Stimulated activated CD4-positive, alpha-beta T cell treated with anti-CD3 and anti-CD28 coated beads, Interleukin-2, amount 100 ng/mL, for 24 hours (primary cell): ENCODE measurements at places on chromosomes 4 and X.

GRCh38 chr4:68271851-68272357 lies 26.4 kb upstream of the TMPRSS11B start:
- no peak for DNase-seq

DNA sequence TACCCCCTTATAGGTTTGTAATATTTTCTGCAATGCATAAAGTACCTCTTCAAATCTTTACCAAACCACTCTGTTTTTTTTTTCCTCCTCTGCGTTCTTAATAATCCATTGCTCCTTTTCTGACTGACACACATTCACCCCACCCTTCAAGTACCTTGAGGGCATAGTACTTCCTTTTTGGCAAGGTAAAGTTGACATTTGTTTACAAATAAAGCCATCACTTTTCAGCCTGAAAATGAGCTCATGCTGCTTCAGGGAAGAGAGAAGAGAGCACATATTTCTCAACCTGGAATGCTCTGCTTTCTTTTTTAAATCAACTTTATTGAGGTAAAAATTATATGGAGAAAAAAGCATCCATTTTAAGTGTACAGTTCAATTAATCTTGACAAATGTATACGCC lies 113.9 kb downstream of the AGTR2 start:
- no peak for DNase-seq

DNA sequence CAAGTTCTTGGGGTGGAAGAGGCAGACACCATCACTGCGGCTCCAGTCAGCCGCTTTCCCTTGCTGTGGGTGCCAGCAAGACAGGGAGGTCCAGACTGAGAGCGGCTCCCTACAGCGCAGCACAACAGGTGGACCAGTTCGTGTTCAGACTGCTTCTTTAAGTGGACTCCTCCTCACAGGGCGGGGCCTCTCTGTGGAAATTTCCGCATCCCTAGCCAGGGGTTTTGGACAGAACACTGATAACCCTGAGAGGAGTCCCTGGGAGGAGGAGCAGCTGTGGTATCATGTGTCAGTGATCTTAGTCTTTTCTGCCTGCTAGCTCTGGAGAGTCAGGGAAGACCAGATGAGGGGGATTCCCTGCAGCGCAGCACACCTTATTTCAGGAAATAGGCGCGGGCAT lies 48.5 kb downstream of the MAGEC2 start:
- DNase-seq: no peak

- DNase-seq: no peak
Observed at GRCh38 chr4:94931626-94932025, 173.9 kb downstream of the BMPR1B start.

- no peak for DNase-seq
Observed at GRCh38 chr4:156662921-156663320, 308.7 kb downstream of the PDGFC start.

- no peak for DNase-seq
Observed at GRCh38 chr4:133129237-133129636, 19.9 kb upstream of the PCDH10 start.

GRCh38 chr4:94576210-94576609 lies 124.5 kb downstream of the PDLIM5 start:
- no peak for DNase-seq

DNA sequence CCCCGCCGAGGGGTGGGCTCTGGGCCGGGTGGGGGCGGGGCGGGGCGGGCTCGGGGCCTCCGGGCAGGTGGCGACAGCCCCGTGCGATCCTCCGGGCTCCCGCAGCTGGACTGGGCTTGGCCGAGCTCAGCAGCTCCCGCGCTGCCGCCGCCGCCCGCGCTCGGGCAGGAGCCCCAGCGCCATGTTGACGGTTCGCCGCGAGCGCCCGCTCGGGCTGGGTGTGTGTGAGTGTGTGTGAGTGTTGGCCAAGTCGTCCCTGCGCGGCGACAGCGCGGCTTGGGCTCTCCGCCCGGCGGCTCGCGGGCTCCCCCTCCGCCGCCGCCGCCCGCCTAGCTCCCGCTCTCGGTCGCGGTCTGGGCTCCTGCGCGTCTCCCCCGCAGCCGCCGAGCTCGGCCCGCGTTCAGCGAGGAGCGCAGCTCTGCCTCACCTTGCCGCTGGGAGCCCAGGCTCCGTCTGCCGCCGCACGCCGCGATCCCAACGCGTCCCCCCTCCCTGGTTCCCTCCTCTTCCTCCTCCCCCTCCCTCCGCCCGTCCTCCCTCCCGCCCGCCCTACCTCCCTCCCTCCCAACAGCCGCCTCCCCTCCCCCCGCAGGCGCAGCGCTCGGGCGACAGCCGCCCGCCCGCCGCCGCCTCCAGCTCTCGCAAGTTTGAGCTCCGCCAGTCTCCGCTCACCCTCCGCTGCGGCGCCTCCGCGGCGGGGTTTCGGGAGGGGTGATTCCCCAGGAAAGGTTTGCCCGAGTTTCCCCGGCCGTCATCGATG lies at the start of gene BCOR:
Gene BCOR (minus strand): TSS at position 455 of the 760 bp plus-strand sequence. CDS start 20,029 bp downstream, outside the sequence.
- DNase-seq: peak; percentile 77

- DNase-seq: no peak
Observed at GRCh38 chrX:142084611-142085010, 120.5 kb downstream of the MAGEC2 start.

DNA sequence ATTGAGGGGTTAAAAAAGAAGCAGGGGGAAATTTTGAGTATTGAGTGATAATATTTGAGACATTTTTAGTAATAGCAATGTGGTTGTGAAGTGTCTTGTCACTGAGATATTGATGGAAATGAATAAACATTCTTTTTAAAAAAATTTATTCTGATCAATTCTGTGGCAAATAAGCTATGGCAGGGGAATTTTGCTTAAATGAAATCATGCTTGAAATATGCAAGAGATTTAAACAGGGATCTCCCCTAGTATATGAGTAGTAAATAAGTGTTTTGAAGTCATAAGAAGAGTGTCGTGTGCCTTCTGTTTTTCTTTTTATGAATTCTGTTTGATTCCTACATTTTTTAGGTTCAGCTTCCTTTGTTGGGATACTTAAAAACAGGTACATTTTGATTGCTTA lies 23.2 kb downstream of the IL15 start:
- DNase-seq: no peak

- peak; percentile 23 for DNase-seq
Observed at GRCh38 chrX:15816886-15817285, 26.6 kb downstream of the ZRSR2 start.

- no peak for DNase-seq
Observed at GRCh38 chr4:48237996-48238645, 31.5 kb downstream of the TEC start.

- no peak for DNase-seq
Observed at GRCh38 chrX:11533199-11533651, 132.5 kb downstream of the ARHGAP6 start.
